ENCODE measurements at places on chromosomes 5 and 9.

DNA sequence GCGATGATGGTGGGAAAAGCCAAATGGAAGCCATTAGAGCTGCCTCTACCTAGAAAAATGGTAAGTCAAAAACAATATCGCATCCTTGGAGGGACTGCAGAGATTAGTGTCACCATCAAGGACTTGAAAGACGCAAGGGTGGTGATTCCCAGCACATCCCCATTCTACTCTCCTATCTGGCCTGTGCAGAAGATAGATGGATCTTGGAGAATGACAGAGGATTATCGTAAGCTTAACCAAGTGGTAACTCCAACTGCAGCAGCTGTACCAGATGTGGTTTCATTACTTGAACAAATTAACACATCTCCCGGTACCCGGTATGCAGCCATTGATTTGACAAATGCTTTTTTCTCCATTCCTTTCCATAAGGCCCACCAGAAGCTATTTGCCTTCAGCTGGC lies 23.8 kb downstream of the ERP44 start:
- DNase-seq = no peak

DNA sequence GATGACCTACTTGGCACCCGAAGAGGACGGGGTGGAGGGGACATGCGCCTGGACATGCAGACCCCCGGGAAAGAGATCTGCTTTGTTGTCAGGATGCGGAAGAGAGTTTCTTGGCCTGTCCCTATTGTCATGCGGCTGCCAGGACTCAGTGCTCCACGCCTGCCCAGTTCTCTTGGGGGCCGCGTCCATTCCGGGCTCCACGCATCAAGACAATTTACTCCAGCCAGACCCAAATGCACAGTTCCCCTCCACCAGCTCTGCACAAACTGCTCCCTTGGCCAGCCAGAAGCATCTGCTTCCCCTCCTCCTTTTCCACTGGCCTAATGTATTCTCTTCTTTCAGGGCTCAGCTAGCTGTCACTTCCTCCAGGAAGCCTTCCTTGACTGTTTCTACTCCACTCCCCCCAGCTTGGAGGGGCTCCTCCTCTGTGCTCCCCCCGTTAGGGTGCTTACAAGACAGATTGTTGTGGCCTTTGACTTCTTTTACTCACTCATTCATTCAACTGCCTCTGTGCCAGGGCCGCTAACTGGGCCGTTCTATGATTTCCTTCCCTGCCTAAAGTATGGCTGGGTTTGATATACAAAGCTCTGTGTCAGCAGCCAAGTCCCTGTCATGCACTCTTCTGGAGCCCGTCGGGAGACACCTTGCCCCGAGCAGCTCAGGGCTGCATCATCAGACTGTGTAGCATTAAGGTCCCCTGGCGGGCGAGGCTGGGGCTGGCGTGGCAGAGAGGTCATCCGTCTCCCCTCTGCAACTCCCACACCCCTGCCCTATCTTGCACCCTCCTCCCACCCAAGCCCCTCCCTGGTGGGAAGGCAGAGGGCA lies 6.6 kb downstream of the FIBCD1 start:
- peak; percentile 57 for DNase-seq

DNA sequence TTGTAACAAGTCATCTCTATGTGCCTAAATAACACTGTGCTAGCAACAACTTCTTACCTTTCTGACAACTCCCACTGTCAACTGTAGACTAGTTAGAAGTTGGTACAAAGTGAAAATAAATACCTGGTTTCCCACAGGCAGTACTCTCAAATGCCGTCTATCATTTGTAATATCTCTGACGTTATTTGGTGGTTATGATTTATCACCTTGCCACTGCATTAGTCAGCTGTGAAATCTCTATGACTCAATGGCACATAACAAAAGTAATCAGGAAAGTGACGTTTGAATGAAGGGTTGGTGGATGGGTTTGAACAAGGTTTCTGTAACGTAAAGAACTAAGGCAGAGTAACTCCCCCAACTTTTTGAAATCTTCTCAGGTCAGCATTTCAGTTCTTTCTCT lies 592.3 kb downstream of the MAT2B start:
- DNase-seq = peak; percentile 10

DNA sequence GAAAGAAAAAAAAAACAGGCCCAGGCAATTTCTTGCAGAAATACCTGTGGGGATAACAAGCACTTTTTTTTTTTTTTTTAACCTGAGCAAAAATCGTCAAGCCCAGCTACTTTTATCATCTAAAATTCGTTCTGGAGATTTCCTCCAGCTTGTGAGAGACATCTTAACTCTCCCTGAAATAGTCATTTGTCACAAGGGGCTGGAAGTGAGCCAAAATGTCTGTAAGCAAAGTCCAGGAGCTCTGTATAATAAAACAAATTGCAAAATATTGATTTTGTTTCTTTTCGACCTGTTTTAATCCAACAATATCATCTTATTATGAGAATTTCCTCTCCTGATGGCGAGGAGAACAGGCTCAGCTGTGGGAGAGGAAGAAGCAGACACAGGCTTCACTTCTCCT lies 168.4 kb downstream of the TTLL11 start:
- DNase-seq = no peak

DNA sequence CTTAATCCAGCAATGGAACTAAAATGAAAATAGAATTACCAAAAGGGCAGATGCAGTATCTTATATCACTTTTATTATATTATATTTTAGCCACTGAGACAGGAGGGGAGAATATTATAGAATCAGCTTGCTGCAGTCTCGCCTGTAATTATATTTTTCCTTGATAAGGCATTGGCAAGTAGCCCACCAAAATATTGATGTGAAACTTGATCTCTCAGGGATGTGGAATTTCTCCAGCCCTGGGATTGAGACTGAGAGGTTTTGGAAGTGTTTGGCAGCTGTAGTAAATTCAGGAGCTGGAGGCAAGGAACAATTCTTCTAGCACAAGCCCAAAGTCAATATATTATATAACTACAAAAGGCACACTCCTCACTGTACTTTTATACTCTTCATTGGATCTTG lies 142.1 kb upstream of the ADAMTSL1 start:
- DNase-seq = no peak

DNA sequence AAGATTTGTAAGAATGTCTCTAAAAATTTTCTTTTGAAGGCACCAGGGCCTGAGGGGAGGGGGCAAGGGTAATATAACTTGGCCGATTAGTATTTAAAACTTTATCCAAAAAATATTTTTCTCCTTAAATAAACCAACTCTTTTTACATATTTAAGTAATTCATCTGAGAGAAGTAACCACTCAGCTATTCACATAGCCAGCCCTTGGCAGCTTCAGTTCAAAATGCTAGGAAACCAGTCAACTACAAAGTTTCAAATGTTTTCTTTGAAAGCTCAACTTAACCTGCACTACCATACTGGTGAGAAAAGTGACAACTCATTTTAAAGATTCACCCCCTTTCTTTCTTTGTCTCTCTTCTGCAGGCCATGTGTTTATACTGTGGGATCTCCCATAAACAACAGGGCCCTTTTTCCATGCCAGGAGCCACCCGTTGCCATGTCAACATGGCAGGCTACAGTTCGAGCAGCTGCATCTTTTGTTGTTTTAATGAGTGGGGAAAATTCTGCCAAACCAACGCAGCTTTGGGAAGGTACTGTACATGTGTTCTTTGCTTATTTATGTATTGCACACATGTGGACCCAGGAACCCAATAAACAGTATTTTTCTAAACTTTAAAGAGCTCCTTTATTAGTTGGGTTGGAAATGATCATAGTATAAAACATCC lies 46.3 kb downstream of the AOPEP start:
- DNase-seq = no peak

GRCh38 chr5:66438087-66438486 lies 158.1 kb upstream of the MAST4 start:
- no peak for DNase-seq

DNA sequence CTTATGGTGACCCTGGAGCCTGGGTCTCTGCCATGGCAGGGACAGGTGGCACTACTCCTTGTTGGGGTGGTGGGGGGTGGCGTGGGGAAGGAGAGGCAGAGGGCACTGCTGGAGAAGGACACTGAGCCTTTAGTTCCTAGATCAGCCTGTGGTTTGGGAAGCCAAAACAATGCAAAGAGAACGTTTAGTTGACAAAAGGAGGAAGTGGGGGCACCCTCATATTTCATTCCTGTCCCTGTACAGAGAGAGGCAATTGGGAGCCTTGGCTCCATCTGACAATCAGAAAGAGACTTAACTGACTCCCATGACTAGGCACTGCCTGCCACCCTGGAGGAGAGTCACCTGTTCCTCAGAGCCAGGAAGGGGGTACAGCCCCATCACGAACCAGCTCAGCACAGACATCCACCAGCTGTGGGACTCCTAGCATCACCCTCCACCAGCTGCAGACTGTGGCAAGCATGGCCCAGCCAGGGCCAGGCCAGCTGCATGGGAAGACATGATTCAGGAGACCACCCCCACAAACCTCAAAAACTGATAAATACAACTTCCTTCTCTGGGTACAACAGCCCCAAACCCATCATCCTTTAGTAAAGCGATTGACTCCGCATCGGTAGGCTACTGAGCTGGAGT lies 257.5 kb downstream of the HSPA4 start:
- no peak for DNase-seq

GRCh38 chr9:132114102-132114707 lies 34.5 kb upstream of the MED27 start:
- peak; percentile 85 for DNase-seq

DNA sequence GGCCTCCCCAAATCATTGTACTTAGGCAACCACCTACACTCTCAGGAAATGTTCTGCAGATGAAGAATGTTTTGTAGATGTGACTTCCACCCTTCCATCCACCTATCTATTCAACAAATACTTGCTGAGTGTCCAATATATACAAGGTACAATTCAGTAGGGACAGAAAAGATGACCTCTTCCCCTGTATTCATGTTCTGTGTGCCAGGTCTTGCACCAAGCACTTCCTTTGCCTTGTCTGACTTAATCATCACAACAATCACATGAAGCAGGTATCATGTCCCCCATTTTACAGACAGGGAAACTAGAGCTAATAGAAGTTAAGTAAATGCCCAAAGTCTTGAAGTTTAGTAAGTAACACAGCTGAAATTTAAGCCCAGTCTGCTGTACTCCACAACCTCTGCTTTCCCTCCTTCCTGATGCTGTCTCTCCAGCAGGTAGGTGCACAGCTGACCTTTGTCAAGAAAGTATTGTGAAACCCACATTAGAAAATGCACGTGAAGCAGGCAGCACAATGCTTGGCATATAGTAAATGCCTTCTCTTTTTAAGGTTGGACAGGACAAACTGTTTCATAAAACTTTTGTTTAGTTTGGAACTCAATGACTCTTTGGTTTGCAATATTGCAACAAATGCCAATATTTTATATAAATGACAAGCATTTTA lies 296.5 kb downstream of the DEPDC1B start:
- no peak for DNase-seq

DNA sequence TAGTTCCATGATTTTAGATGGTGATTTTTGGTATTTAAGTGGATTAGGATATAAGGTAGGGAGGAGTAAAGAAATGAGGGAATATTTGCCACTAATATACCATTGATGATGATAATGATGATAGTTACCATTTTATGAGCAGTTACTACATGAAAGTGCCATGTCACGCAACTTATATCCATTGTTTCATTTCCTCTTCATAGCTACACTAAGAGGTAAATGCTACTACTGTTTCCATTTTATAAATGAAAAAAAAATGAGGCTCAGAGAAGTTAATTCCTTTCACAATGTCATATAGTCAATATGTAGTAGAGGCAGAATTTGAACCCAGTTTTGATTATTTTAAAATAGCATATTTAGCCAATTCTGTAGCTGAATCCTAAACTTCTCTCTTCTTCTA lies 112.2 kb upstream of the ADRA1B start:
- no peak for DNase-seq

- peak; percentile 51 for DNase-seq
These were observed at the start of gene NPR2 for GRCh38 chr9:35791297-35791921. NPR2 (plus strand) TSS chr9:35791591; CDS start chr9:35792409, 818 bp downstream.

GRCh38 chr5:115209279-115209678 lies 39.6 kb upstream of the TRIM36 start:
- DNase-seq = no peak

- DNase-seq = no peak
These were observed 1012.8 kb downstream of the MAT2B start for GRCh38 chr5:164518067-164518740.

GRCh38 chr9:91027005-91027404 lies 225.4 kb downstream of the SYK start:
- no peak for DNase-seq

DNA sequence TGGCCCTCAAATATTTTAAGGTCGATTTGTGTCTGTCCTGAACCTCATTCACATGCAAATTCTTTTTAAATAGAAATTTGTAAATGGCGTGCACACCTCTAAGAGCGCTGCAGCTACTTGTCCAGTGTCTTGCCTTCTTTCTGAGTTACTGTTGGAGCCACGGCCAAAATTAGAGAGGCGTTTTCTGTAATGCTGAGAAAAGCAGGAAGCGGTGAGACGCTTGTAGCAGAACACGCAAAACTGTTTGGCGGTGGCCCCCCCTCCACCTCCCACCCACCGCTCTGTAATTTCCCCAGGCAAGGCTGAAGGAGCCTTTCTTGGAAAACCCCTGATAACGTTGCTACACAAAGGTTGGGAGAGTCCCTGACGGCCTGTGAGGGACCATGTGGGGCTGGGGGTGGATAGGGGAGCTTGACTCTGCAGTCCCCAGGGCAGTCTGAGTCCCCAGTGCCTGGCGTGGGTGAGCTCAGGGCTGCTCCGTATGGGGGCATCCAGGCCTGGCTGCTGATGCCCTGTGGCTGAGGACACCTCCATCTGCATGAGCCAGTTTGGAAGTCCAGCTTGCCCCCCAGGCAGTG lies 96.5 kb downstream of the GADD45G start:
- DNase-seq = no peak

GRCh38 chr9:83466877-83467276 lies 71.3 kb downstream of the FRMD3 start:
- no peak for DNase-seq

- no peak for DNase-seq
These were observed 268.9 kb downstream of the ZNF608 start for GRCh38 chr5:124477577-124477976.

GRCh38 chr5:170296935-170297588 lies 515 bp downstream of the LCP2 start:
- no peak for DNase-seq

DNA sequence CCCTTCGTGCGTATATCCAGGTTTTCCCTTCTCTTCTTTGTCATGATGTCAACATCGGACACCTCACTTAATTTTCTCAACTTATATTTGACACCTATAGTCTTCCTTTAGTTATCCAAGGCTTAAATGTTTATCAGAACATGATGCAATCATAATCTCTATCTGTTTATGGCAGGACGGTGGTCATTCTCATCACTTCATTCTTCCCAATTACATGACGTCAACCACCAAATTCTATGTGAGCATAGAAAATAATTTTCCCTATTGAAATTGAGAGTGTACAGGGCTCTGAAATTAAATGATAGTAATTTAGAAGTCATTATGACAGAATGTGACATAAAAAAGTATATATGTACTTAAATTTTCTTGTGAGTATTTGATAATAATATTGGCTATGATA lies 345.4 kb downstream of the CDH9 start:
- no peak for DNase-seq

DNA sequence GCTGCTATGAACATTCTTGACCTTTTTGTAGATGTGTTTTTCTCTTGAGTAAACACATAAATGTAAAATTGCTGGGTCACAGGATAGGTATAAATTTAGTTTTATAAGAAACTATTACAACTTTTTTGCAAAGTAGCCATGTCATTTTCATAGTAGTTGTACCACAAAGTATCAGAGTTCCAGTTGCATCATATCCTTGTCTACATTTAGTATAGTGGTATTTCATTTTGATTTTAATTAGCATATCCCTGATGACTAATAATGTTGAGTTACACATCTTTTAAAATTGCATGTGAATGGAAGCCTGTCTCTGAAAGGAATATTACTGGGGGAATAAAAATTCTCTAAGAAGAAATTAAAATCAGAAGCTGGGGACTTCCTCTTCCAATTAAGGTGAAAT lies 85.4 kb downstream of the TMEM161B start:
- no peak for DNase-seq

- no peak for DNase-seq
These were observed 189.0 kb downstream of the HCN1 start for GRCh38 chr5:45507178-45507577.

Measured in urothelium cell line (cell line).